ENCODE measurements at places on chromosomes 3 and 15. TPM values are rescaled to one million over a fixed set of nuclear protein-coding genes. Genes with fewer than 3 reads are reported as not detected.

- DNase-seq: no peak
These were observed 46.4 kb downstream of the LRIG1 start for GRCh38 chr3:66454464-66454859.

DNA sequence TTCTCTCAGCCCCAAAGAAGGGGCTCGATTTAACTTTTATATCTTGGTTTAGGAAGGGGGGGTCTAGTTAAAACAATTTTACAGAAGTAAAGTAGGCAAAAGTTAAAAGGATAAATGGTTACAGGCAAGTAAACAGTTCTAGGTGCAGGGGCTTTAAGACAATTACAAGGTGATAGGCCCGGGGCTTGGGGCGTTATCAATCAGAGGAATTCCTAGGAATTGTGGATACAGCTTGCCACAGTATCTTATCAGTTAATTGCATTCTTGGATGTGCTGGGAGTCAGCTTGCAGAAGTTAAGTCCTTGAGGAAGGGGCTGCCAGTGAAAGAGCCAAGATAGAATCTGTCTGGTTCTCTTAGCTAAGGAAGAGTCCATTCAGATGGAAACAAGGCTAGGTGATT lies 52.7 kb downstream of the NSMCE3 start:
- no peak for DNase-seq

DNA sequence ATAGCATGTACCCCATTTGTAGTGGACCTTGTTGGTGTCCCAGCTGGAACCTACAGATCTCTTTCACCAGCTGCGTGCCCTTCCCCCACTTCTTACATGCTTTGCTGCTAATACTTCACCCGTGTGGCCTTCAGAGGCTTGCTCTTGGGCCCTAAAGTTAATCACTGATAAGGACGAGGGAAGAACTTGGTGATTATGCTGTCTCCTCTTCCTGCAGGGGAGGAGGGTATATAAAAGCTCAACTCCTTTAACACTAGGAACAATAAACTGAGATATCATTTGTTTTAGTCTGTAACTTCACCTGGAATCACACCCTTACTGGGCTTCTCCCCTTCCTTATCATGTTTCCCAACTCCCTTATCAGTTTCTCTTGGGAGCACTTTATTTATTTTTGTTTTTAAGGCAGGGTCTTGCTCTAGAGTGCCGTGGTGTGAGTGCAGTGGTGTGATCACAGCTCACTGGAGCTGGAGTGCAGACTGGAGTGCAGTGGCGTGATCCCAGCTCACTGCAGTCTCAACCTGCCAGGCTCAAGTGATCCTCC lies 43.2 kb upstream of the PIK3R4 start:
- DNase-seq: no peak

- DNase-seq: no peak
These were observed 20.6 kb downstream of the COL8A1 start for GRCh38 chr3:99659032-99659431.

The CHRNA7 gene
- 5.4 TPM for polyA plus RNA-seq

DNA sequence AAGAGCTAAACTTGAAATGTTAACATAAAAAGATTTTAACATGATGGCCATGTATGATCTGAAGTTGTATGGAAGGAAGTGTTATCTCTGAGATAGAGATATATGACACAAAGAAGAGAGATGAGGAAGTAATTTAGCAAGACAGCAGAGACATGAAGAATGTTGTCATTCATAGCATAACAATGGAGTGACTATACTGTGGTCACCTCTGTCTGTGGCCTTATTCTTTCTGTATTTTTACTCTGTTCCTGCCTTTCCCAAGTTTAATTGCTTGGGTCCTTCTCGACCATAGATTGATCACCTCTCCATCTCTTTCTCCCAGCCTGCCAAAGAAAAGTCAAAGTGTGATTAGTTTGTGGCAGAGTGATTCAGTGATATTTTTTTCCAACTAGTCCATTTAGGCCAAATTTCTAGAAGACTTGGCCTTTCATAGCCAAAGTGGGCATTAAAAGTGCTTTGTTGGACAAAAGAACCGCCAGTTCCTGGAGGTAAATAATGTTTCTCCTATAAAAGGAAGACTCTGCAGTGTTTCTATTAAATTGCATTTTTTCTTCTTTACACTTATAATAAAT lies 711.9 kb downstream of the CADM2 start:
- no peak for DNase-seq

The CILP gene
- polyA plus RNA-seq: 23.3 TPM

All from muscle of arm (tissue), 14 donors.